NCI-H510A (cell line): ENCODE measurements at places on chromosomes 16 and 17.

GRCh38 chr16:55876854-55877253, 1.7 kb upstream of the CES5A start:
- DNase-seq: no peak

DNA sequence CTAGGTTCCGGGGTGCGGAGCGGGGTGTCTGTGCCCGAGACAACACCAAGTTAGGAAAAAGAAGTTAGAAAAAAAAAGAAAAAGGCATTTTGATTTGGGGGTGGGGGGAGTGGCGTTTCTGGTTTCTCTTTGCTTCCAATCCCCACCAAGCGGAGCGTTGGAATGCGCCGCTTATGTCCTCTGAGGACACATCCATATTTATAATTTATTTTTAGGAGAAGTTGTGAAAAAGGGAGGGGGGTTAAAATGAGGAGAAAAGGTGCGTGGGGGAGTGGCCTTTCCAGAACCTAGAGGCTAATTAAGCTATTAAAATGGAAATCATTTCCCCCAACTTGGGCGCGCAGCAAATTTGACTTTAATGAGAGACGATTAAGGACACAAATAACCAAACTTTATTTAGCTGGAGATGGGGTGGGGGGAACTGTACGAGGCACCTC, 232.1 kb downstream of the MRTFB start:
- DNase-seq: no peak

DNA sequence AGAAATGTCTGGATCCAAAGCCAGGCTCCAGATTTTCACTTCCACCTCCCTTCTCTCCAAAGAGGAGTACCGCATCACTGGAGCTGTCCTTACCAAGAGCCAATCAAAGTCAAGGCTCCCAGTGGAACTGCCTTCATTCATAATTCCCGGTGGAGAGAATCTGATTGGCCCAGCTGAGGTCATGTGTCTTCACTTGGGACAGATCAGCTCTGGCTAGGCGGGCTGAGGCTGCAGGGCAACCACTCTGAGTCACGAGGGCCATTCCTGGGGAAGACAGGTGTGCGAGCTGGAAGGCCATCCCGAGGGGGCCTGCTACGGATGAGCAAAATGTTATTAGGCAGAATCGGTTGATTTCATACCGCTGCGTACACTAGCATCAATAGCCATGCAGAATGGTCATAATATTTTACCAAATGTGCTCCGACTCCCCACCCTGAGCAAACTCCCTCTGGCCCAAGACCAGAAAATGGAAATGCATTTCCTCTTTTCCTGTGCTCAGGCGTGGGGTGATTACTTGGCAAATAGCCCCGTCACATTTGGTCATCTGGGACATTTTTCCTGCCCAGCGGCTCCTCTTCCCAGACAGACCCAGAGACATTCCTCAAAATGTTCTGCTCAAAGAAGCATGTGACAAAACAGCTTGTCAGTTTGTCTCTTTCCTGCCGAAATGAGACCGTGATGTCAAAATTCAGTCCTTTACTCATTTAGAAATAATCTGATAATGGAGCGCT, 111.1 kb downstream of the AIPL1 start:
- no peak for DNase-seq

- DNase-seq: peak; percentile 36
These were observed 12.8 kb downstream of the PIMREG start for GRCh38 chr17:6456914-6457687.

DNA sequence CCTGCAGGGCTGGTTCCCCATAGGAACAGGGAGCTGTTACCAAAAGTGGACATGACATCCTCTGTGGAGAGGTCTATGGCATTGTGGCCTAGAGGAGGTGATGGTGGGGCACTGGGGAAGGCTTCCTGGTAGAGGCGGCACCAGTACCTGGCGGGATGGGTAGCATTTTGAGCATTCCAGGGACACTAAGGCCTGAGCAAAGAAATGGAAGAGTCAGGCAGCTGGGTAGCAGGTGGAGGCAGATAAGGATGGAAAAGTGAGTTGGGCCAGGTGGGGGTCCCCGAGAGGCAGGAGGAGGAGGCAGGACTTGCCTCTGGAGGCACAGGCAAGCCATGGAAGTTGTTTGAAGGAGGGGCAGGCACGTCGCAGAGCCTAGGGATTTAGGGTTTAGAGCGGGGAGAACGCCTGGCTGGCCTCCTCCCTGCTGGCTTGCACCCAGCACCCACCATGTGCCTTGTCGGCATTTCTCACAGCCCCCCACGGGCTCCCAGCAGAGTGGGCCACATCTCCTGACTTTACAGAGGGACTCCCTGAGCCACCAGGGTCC, 5.1 kb upstream of the ADCY7 start:
- DNase-seq: no peak

GRCh38 chr17:17156107-17156506, 50.0 kb downstream of the PLD6 start:
- DNase-seq: no peak

DNA sequence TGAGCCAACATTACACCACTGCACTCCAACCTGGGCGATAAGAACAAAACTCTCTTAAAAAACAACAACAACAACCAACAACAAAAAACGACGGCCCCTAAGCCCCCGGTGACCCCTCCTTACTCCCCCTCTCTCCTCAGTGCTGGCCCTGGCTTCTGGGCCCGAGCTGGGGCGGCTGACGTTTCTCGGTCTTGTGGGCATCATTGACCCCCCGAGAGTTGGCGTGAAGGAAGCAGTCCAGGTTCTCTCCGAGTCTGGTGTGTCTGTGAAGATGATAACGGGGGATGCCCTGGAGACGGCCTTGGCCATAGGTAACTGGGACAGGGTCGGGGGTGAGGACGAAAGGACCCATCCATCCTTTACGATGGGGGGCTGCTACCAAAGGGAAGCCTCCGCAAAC, 52.7 kb downstream of the MEAK7 start:
- no peak for DNase-seq

DNA sequence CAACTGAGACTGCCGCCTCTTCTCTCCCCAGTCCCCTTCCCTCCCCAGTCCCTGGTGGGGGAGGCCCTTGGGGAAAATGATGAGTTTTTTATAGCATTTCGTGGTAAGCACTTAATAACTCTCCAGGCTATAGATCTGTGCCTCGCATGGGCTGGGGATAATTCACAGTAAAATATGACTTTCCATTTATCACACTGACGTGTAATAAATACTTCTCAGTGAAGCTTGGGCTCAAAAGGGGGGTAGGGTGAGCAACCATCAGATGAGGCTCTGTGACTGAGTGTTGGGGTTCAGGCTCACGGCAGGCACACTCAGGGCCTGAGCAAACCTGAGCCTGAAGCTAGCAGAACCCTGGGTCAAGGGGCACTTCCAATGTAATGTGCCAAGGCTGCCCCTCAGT, 101.6 kb downstream of the CCT6B start:
- DNase-seq: no peak

DNA sequence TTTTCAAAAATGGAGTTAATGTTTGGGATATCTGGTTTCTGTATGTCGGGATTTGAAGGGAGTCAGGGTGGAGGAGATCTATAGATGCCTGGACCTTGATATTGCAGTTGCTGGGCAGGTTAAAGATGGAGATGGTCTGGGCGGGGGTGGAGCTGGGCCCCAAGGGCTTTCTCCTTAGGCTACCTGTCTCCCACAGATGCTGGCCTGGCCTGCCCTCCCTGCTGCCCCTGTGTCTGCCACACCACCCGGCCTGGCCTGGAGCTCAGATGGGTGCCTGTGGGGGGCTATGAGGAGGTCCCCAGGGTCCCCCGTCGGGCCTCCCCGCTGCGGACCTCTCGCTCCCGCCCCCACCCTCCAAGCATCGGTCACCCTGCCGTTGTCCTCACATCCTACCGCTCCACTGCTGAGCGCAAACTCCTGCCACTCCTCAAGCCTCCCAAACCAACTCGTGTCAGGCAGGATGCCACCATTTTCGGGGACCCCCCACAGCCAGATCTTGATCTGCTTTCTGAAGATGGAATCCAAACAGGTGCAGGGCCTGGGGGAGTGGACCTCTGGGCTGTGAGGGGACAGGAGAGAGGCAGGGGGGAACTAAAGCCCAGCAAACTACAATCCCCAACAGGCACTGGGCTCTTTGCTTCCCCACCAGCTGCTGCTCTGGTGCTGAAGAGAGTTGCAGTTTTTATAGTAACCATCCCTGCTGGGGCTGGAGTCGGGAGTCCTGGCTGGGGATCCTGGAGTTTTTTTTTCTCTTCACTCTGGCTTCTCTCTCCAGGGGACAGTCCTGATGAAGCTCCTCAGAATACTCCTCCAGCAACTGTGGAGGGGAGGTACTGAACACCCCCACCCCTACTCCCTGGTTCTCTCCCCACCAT, 2.9 kb downstream of the ARHGEF15 start:
- no peak for DNase-seq

DNA sequence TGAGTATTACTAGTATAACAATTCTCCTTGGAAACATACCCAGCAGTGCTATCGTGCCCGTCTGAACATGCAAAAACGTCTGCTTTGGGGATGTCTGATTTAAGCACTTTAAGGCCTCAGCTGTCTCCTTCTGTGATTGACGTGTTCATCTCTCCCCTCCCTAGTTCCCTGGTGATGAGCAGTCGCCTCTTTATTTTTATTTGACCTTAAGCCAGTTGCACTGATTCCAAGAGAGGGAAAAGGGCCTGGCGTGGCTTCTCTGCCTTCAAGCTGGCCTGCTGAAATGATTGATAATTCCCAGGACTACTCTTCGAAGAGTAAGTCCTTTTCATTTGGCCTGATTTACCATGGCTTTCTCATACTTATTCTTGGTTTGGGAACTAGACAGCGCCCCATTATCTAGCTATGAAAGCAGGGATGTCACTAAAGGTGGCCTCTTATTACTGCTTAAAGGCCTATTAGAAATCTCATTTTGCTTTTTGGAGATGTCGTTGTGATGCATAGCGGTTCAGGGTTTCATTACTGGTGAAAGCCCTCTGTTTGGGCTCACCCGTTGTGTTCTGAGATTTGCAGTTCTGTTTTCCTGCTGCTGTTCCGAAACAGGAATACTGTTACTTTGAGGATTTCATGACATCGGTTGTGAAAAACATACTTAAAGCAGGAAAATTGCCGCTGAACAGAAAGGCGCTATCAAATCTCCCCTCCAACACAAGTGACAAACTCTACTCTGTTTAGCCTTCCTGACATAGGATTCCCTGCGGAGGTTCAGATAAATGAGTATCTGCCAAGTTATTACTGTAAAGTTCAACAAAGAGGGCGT, 65.5 kb downstream of the IQCK start:
- no peak for DNase-seq

- DNase-seq: no peak
These were observed 30.5 kb downstream of the CDH1 start for GRCh38 chr16:68767581-68767980.

- DNase-seq: no peak
These were observed 46.5 kb upstream of the CPNE2 start for GRCh38 chr16:57045694-57046381.

DNA sequence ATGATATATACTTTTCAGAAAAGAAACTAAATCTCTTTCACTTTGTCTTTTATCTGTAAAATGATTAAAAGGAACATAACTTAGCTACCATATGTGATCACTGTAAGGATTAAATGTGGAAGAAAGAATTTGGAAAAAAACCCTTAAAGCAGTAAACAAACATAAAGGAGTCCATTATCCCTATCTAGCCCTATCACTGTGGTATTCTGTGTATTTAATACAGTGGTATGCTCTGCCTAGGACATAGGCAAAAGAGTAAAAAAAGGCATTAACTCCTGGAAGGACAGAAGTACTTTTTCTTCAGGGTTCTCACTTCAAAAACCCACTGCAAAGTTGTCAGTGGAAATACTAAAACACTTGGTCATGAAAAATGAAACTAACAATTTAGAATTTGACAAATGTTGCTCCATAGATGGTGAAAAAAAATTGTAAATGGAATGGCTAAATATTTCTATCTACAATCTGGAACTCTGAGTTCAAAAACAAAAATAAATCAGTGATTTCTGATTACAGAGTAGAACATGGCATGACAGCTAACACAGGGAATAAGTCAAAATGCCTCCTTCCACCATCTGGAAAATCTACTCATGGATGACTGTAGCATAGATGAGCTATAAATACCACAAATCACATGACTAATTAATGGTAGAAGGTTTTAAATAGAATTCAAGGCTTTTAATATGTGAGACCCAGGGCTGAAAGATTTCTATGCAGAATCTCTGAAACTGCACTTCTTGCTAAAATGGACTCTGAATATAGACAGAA, 140.1 kb downstream of the ITFG1 start:
- DNase-seq: no peak

GRCh38 chr16:81568749-81569087, 124.1 kb downstream of the CMIP start:
- DNase-seq: no peak

DNA sequence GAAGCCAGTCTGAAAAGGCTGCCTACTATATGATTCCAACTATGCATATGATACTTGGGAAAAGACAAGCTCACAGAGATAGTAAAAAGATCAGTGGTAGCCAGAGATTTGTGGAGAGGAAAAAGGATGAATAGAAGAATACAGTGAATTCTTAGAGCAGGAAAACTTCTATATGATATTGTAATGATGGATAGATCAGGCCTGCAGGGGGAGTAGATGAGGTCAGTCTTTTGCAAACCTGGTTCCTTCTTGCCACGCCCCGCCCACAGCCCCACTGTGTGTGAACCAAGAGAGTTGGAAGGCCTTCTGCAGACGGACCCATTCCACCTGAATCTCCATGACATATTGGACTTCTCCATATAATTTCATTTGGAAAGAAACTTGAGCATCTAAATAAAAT, 761 bp upstream of the CCL8 start:
- no peak for DNase-seq

- DNase-seq: no peak
These were observed 135.0 kb upstream of the XYLT1 start for GRCh38 chr16:17605784-17606183.

GRCh38 chr16:75584108-75584507, 17.9 kb downstream of the GABARAPL2 start:
- no peak for DNase-seq

- DNase-seq: no peak
These were observed 7.0 kb upstream of the ZFHX3 start for GRCh38 chr16:73054813-73055482.

DNA sequence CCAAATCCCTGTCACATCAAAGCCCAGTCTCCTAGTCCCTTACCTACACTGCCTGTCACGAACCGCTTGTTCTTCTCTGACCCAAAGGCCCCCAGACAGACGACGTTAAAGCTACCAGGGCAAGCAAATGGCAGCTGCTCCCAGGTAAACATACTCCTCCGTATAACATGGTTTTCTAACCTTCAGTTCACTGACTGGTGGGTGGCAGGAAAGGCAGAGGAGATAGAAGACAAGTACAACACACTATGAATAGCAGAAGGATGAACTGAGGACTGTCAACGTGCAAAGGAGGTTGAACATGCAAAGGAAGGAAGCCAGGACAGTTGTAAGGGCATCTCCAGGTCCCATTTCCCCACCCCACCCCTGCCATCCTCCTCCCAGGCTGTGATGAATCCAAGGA, 449.8 kb downstream of the SHISA9 start:
- no peak for DNase-seq

DNA sequence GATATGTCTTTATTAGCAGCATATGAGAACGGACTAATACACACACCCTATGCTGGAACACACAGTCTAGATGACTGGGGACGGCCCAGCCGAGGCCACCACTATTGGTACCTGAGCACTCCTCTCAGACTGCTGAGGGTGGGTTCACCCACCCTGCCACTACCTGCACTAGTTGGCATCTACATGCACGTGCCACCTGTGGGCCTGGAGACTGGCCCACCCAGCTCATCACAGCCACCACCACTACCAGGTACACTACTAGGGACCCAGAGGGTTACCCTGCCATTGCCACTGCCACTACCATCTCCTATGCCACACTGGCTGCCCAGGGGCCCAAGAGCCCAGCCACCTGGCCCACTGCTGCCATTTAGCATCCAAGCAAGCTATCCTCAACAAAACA, 32.5 kb downstream of the MEAK7 start:
- DNase-seq: no peak

GRCh38 chr16:57866529-57866918, 64.2 kb upstream of the KIFC3 start:
- peak; percentile 37 for DNase-seq
